ENCODE measurements at places on chromosomes 3 and 15.
A peak's percentile ranks its signal among the peaks of the same experiment; 100 is the strongest.

DNA sequence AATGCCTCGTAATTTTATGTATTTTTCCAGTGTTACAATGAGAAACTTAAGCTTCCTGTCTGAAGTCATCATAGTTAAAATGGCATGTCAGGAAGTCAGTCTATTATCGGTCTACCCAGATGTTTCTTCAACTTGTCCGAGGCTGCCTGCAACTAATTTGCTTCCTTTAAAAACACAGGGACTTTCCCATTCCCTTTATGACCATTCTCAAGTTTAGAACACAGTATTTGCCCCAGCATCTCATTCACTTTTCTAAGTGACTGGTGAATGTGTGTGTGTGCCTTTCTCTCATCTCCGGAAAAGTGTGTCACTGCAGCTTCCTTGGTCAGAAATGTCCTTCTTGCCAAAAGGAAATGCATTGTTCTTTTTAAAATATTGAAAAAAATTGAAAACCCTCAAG is 466.6 kb downstream of the RAP2B start:
- DNase-seq: no peak

DNA sequence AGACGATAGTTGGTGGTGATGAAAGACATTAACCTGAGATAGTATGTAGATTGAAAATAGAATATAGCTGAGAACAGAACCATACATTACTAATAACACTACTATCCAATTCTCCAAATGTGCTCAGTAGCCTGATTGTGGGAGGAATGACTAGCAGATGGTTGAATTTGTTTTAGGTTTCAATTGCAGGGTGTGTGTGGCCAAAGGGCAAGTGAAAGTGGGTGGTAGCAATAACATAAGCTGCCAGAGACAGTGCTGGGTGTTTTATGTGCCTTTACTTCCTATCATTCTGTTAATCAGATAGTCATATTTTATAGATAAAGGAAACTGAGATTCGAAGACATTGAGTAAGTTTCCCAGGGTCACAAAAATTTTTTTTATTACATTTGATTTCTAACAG is 249.5 kb upstream of the ARL6 start:
- DNase-seq: no peak

GRCh38 chr15:87269566-87269965 is 987.0 kb downstream of the NTRK3 start:
- DNase-seq: no peak

DNA sequence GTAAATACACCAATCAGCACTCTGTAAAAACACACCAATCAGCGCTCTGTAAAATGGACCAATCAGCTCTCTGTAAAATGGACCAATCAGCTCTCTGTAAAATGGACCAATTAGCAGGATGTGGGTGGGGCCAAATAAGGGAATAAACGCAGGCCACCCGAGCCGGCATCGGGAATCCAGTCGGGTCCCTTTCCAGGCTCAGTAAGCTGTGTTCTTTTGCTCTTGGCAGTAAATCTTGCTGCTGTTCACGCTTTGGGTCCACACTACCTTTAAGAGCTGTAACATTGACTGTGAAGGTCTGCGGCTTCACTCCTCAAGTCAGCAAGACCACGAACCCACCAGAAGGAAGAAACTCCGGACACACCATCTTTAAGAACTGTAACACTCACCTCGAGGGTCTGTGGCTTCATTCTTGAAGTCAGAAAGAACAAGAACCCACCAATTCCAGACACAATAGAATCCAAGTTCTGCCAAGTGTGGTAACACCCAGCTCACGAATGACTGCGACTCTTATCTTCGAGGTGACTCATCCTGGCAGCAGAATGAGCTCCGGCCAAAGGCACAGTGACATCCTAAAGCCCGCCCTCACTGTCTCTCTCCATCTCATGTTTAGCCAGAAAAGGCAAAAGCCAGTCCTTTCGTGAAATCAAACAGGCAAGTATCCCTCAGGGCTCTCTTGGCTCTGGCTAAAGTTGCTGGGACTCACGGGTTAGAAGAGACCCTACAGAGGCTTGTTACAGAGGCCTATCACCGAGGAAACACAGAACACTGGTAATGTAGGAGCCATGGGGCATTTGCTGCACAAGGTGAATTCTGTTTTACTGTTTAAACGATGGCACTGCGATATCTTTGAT is 155.2 kb downstream of the FAM43A start:
- no peak for DNase-seq

DNA sequence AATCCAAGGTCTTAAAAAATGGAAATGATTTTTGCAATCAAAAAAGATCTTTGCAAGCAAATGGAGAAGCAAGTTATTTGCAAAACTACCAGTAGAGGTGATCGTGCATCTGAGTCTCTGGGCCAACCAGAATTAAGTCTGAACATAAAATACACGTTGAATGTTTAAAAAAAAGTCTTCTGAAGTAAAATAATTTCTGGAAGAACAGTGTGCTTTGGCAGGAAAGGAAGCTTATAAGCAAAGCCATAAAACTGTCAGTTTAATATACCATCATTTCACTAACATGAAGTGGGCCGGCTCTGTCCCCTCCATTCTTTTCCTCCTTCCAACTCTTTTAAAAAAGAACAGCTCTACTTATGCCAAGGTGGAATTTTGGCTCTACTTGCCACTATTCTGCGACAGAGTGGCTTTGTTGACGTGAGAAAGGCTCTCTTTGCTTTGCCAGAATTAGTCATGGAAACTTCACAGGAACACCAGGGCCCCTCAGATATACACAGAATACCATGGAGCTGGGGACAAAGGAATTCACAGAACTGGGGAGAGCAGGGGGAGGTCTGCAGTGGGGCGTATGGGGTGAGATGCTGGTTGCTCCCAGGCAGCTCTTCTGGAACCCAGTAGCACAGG is 29.8 kb downstream of the FSTL1 start:
- DNase-seq: no peak

- peak; percentile 49 for DNase-seq
Measured at GRCh38 chr15:100383302-100384107, 41.7 kb upstream of the ADAMTS17 start.

DNA sequence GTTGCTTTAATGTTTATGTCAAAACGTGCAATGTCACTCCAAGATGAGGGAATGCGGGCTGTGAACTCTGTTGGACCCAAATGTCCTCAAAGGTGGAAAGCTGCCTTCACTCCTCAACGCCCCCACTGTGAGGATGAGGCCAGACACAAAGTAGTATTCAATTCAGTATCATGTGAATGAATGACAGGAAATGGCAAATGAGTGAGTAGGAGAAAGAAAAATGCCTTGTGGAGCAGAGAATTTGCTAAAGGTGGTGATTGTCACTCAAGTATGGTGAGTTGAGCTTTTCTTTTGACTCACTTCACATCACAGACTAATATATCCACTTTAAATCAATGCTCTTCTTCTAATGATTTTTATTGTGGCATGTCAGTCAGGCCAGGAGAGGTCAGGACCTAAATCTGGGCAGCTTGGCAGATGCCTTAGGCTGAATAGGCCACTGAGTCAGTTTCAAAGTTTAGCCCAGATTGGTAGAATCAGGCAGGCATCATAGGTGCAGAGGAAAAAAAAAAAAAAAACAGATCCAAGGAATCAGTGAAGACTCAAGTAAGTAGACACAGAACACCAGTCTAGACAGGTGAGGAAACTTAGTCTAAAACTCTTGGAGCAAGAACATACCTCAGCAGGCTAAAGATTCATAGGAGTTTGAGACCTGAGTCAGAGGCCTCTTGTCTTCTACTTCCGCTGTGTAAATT is 71.0 kb upstream of the ZBED2 start:
- DNase-seq: no peak

GRCh38 chr3:167466966-167467365 is 6.9 kb downstream of the SERPINI2 start:
- no peak for DNase-seq

DNA sequence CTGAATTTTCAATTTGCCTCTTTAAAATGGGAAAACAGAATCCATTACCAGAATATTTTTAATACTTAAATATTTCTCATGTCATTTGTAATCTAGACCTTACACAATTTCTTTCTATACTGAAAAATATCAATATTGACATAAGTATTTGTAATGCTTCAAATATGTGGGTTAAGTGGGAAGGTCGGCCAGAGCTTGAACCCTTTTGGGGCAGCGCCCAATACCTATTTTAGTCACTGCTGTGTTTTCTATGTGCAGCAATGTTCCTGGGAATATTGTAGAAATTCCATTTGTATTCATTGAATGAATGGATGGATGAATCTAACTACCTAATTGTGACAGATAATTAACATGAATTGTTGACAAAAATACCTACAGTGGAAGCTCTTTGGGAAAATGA is 459.7 kb upstream of the ZNF717 start:
- DNase-seq: no peak

DNA sequence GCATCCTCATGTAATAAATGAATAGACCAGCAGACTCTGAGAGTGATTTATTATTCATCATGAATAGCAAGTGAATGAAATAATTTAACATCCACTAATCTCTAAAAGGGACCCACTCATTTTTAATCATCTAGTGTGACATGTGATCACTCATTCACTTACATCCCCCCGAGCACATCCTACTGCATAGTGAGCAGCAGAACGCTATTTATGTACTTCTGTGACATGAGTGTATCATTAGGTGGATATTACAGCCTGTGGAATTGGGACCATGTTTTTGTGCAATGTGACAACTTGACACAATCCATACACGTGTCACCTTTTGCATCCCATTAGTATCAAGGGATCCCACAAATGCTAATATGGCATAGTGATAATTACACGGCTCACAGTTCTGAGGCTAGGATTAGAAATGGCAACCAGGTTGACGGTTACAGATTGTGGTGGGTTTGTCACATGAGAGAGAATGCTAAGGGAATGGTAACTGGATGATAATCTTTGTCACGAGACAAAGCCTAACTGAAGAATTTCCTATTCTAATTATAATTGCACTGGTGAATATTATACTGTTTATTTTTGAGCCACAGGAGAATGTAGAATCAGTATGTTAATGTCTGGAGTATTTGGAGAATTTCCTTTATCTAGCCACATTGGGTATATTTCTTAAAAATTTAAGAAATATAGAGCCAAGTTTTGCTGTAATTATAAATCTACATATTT is 595.2 kb upstream of the TBL1XR1 start:
- DNase-seq: no peak

- peak; percentile 49 for DNase-seq
Measured at GRCh38 chr3:39000008-39000450, 51.7 kb downstream of the SCN11A start.

GRCh38 chr15:41465822-41466421 is 27.8 kb upstream of the ITPKA start:
- no peak for DNase-seq

DNA sequence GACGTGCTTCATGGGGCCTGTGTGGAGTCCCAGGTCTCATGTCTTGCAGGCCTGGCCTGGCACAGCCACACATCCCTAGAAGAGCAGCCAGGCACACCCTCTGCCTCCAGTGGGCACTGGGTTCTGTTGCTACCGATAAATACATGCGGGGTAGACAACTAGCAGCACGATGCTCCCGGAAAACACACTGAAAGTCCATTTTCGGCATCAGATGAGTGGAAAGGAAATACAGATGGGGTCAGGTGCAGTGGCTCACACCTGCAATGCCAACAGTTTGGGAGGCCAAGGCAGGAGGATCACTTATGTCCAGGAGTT is 165.1 kb downstream of the NSMCE3 start:
- no peak for DNase-seq

DNA sequence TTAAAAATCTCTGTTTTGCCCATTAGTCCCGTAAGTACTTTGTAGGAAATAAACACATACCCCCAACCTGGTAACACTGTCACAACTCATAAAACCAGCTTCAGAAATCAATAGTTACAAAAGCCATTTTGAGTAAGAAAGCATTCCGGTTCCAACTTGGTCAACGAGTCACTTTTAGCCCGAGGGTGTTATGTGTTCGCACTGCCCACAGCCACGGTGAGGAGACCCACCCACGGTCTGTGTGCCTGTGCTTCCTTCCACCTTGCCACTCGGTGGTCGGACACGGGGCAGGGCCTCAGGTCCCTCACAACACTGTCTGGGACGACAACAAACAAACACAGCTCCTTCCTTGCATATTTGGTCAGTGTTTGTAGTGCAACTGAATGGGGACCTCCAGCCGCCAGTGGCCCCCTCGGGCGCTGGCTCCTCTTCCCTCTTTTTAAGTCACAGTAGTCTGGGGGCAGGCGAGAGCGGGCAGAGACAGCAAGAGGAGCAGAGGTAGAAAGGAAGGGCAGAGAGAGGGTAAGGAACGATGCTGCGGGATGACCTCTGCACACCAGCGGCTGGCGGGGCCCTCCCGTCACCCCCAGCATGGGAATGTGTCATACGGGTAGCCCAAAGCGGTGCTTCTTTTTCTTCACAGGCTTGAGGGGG is 5.2 kb upstream of the MUSTN1 start:
- DNase-seq: no peak

DNA sequence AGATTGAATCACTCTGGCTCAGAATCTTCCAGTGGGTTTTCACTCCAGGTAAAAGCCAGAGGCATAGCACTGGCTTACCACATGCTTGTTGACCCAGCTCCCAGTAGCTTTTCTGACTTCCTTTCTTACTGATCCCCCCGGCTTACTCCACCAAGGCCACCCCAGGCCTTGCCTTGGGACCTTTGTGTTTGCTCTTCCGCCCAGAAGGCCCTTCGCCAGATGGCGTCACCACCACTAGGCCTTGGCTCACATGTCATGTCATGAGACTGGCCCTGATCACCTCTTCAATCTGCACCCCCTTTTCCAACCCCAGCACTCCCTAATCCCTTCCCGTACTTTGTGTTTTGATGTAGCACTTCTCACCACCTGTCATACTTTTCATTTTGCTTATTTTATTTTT is 98.5 kb upstream of the UMPS start:
- no peak for DNase-seq

- no peak for DNase-seq
Measured at GRCh38 chr15:62359416-62359815, 194.3 kb upstream of the C2CD4B start.

- no peak for DNase-seq
Measured at GRCh38 chr3:100535610-100535943, 43.2 kb downstream of the TMEM45A start.

GRCh38 chr3:189278221-189278620 is 106.5 kb downstream of the TPRG1 start:
- DNase-seq: no peak

- no peak for DNase-seq
Measured at GRCh38 chr15:40087068-40087810, 21.4 kb downstream of the BMF start.

DNA sequence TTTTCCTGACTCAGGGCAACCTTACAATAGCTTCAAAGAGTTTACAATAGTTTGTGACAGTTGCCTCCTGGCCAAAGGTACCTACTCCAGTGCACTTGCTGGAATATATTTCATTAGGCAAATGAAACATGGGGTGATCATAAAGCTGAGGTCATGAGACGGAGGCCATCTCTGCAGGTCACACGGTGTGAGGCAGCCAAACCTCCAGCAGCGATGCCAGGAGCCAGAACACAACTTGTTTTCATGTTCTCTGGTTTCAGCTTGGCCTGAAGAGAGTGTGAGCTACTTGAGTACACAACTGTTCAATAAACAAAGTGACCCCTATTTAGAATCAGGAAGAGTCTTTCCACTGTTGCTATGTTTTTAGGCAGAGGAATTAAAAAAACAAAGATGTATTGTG is 42.7 kb upstream of the PYGO1 start:
- no peak for DNase-seq

DNA sequence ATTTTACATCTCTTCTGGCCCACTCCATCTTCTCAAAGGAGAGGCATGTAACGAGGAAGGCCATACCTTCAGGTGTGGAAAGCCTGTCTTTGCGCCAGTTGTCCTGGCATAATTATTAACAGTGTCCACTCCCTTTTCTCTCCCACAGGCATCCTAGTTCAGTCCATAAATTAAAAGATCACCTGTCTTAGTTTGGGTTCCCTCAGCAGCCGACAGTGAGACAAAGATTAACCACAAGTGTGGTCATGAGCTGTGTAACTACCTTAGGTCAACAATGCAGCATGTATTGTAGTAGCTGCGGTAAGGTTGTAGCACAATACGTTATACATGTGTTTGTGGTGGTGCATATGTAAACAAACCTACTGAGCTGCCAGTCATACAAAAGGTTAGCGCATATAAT is 103.3 kb upstream of the GALNT15 start:
- no peak for DNase-seq
